ENCODE measurements at places on chromosomes 11 and 22.

DNA sequence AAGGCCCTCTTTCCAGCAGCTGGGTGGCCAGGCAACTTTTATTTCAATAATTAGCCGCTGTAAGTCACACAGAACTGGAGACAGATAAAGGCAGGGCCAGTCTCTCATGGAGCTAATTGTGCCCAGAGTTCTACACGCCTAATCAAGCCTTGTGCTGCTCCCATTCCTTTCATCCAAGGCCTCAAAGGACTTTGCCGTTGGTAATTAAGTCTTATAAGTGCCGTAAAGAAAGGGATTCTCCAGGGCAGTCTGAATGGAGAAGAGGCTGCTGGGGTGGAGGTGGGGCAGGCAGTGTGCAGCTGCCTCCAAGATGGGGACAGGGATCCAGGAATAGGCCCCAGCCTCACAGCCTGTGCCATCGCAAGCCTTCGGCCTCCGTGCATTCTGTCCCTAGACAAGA lies 357.9 kb downstream of the TENM4 start:
- no peak for DNase-seq
- H3K4me1 ChIP-seq, result no peaks in the 10 kb centered on the region
- H3K36me3 ChIP-seq, result no peaks in the 10 kb centered on the region
- H3K27ac ChIP-seq, result no peak overlapping the region
- H3K4me3 ChIP-seq, result no peak overlapping the region
- H3K27me3 ChIP-seq, result no peaks in the 10 kb centered on the region

GRCh38 chr11:34260072-34260575 lies 97.7 kb downstream of the ABTB2 start:
- no peaks in the 10 kb centered on the region for H3K36me3 ChIP-seq
- H3K27me3 ChIP-seq, result no peaks in the 10 kb centered on the region
- H3K4me1 ChIP-seq, result no peaks in the 10 kb centered on the region
- no peak overlapping the region for H3K27ac ChIP-seq

DNA sequence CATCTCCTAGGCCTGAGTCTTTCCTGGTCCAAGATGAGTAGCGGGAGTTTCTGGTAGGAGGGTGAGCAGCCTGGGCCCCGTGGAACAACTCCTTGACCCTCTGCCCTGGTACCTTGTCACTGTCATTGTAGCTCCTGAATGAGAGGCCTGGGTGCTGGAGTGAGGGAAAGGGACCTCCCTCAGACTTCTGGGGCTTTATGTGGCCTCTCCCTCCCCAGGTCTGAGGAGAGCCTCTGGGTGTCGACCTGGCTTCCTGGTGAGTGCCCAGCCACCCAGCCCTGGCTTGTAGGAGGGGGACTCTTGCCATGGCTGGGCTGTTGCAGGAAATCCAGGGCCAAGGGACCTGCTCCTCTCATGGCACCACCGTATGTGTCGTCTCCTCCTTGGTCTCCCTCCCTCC lies 3.9 kb downstream of the P2RY2 start:
- no peak overlapping the region for H3K27ac ChIP-seq
- no peak overlapping the region for H3K4me3 ChIP-seq
- no peaks in the 10 kb centered on the region for H3K27me3 ChIP-seq
- no peak for DNase-seq
- H3K4me1 ChIP-seq, result no peaks in the 10 kb centered on the region
- no peaks in the 10 kb centered on the region for H3K36me3 ChIP-seq

- no peak for DNase-seq
- no peak overlapping the region for H3K4me3 ChIP-seq
- H3K27me3 ChIP-seq, result no peaks in the 10 kb centered on the region
- peaks cover 72% of the 10 kb centered on the region for H3K4me1 ChIP-seq
- H3K27ac ChIP-seq, result no peak overlapping the region
Measured at GRCh38 chr11:14638561-14638960, 5.0 kb upstream of the PDE3B start.

GRCh38 chr11:18611196-18611595 lies 11.6 kb downstream of the MISFA start:
- H3K4me1 ChIP-seq, result peaks cover under 1% of the 10 kb centered on the region
- H3K36me3 ChIP-seq, result peaks cover 49% of the 10 kb centered on the region
- no peak overlapping the region for H3K4me3 ChIP-seq
- H3K27ac ChIP-seq, result no peak overlapping the region
- no peaks in the 10 kb centered on the region for H3K27me3 ChIP-seq

GRCh38 chr11:125790825-125791224 lies 2.9 kb downstream of the PATE3 start:
- no peak overlapping the region for H3K27ac ChIP-seq
- H3K27me3 ChIP-seq, result no peaks in the 10 kb centered on the region
- no peak overlapping the region for H3K4me3 ChIP-seq
- no peak for DNase-seq
